ENCODE measurements at places on chromosomes 2 and 18.

DNA sequence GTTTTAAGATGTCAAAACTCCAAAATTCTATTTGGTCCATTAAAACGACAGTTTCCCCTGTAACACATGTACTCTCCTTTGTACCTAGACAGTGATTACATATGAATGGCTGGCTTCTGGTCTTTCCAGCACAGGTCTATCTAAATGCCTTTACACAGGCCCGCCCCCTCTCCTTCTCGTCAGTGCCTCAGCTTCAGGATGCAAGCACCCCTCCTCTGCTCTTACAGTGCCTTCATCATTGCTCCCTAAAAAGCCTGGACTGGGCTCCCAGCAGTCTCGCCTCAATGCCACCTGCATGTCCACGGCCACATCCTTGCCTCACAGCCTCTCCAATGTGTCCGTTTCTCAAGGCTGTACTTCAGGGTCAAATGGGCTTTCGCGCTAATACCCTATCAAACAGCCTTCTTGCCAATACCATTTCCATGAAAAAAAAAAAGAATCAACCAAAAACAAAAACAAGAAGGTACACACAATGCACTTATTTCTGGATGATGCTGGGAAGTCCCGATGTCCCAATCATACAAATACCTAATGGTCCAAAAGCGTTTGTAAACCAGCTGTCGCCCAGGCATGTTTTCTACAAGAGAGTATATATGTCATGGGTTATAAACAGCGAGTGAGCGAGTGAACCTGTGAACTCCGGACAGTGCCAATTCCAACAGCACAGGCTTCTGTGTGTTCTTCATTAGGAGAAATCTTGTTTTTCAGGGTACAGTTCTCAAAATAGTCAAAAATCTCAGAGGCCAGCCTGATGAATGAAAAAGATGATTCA lies 77.2 kb downstream of the EIPR1 start:
- DNase-seq: no peak

DNA sequence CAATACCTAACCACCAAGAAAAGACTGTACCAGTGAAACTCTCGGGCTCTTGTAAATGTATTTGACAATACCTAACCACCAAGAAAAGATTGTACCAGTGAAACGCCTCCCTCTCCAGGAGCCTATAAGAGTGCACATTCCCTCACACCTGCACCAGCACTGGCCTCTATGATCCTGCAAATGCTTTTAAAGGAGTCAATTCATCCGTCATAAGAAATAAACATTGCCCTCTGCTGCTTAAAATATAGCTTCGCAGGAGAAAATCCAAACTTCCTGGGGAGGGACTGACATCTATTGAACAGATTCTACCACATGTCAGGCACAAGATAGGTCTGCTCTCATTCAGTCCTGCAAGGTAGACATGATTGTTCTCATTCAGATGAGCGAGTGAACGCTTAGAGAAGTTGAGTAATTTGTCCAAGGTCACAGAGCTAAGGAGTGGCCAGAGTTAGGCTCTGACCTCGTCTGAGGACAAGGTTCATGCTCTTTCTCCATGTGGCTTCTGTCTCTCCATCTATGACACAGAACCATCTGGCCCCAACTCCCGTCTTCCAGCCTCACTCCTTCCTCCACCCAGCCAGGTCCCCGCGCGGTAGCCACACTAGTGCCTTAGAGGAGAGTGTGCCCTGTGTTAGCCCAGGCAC lies 38.7 kb downstream of the MCFD2 start:
- DNase-seq: no peak

- no peak for DNase-seq
Measured at GRCh38 chr18:28766027-28766426, 589.1 kb upstream of the CDH2 start.

DNA sequence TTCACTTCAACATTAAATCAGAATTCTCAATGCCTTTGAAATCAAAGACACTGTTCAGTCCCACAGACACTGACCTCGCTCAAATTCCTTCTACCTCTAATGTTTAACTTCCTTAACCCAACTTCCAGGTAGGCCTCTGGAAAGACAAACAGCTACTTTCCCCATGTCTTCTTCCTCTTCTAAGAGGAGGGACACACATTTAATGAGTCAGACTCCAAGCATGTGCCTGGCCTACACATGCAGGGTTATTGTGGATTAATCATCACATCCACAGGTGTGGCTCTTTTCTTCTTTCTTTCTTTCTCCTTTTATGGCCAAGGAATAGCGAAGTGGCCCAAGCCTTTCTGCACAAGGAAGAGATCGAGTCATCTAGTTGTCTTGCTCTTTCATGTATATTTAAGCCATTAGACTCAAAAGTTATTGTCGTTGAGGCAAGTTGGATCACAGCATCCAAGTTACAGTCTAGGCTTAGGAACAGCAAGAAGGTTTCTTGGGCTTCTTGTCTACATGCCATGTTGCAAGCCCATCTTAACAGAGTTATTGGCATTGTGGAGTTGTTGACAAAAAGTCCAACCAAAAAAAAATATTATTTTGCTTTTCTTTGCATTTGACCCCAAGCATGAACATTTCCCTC lies 387.8 kb downstream of the IRS1 start:
- DNase-seq: no peak

- DNase-seq: no peak
Measured at GRCh38 chr2:29323961-29324360, 208.7 kb downstream of the CLIP4 start.

GRCh38 chr2:70978341-70979179 lies at the start of gene ANKRD53:
Gene ANKRD53, plus strand, starts transcription at chr2:70978630. Its CDS starts 16 bp downstream, at chr2:70978646.
- DNase-seq: no peak

GRCh38 chr2:96665083-96665569 lies 22.6 kb downstream of the FER1L5 start:
- no peak for DNase-seq

DNA sequence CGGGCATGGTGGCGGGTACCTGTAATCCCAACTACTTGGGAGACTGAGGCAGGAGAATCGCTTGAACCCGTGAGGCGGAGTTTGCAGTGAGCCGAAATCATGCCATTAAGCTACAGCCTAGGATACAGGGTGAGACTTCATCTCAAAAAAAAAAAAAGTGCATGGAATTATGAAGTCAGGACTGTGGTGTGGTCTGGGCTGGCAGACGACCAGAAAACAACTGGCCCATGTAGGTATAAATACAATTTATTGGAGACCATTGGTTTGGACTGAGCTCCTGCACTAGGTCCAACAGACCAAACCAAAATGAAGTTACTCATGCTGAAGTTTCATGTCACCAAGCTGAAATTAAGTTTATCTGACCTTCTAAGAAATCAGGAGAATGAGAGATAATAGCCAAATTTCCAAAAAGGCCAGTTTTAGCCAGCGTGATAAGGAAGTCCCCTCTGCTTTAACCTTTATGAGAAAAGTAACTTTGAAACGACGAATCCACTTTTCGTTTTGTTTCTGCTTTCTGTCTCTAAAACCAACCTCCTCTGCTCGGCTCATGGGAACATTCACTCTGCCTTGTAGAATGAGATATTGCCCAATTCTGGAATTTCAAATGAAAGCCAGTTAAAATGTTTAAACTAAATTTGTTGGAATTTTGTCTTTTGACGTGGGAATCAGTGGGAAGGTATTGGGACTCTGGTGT lies 17.7 kb upstream of the RAB10 start:
- DNase-seq: no peak

- DNase-seq: no peak
Measured at GRCh38 chr18:11336241-11336640, 186.9 kb upstream of the PIEZO2 start.

DNA sequence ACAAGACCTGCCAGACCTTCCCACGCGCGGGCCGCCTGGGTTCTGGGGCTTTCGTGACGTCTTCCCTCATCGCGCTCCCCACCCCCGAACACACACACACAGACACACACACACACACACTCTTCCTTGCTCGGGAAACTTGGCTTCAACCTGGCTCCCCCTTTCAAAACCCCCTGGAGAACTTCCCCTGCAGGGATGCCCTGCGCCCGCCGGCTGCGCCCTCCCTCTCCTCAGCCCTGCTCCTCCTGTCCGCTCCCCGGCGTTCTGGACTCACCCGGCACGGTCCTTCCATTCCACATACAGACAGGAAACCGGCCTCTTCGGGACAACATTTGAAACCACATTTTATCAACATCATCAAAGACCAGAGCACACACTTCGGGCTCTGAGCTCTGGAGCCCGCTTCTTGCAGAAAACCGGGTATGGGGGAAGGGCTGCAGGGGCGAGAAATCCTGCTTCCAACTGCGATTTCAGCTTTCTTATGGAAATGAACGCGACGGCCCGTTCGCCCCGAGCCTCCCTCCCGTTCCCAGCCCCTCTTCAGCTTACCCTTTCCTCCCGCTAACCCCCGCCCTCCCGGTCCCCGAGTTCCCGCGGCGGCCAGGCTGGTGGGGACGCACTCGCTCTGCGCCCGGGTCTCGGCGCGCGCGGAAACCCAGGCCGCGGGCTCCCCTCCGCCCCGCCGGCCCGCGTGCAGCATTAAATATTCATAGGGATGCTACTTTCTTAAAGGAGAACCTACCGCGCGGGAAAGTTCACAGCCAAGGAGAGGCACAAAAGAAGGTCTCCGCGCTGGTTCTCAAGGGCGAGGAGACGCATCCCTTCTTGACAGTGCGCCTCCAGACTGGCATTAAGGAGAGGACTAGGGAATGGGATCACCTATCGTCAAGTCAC lies 18.3 kb downstream of the POU3F3 start:
- no peak for DNase-seq

DNA sequence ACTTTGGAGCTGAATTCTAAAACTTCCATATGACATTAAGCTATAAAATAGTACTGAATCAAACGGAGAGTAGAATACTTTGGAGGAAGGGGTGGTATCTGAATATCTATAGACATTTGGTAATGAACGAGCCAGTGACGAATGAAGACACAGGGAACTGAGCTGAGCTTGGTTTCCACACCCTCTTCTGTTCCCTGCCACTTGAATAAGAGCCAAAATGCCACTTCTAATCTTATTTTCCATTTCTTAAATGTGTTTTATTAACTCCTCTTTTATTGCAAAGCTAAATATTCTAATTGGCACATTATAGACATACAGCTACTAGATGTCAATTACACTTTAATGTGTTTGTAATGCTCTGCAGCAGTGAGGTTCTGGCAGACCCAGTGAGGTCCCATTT lies 76.1 kb downstream of the AFF3 start:
- no peak for DNase-seq

- DNase-seq: no peak
Measured at GRCh38 chr2:3242747-3243369, 134.8 kb downstream of the EIPR1 start.

- no peak for DNase-seq
Measured at GRCh38 chr2:188481474-188481873, 189.8 kb downstream of the GULP1 start.

GRCh38 chr18:54532962-54533361 lies 58.1 kb upstream of the DYNAP start:
- DNase-seq: no peak

- DNase-seq: no peak
Measured at GRCh38 chr18:2348003-2348402, 223.3 kb downstream of the METTL4 start.

- no peak for DNase-seq
Measured at GRCh38 chr18:62396381-62396780, 71.3 kb downstream of the TNFRSF11A start.

DNA sequence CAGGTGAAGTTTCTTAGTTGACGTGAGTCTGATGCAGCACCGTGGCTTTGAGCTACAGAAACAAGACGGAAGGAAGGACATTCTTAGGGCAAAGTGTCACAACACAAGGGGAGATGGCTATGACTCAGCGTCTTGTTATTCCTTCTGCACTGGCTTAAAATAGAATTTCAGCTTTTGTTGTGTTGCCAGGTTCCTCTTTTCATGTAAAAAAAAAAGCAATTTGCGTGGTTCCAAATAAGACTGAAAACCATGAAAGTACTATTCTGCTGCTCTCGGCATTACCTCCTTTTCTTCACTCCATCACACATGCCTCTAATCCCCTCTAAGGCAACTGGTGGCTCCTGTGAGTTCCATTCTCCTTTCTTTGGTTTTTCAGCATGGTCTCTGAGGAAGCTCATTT lies 150.1 kb downstream of the ANTXR1 start:
- DNase-seq: no peak

DNA sequence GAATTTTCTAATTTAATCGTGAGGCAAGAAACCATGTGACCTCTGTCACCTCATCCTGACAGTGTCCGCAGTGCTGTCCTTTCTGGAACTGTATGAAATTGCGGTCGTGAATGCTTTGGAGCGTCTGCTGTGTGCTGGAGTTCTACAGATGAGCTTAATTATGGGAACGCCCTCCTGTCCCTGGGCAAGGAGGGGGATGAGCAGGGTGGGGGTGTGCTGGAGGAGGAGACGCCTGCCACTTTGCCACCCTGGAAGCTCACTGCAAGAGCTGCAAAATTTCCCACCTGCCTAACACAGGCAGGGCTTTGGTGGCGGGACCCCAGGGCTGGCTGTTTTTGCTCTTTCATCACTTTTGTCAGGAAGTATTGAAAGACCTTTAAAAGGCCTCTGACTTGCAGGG lies 6.5 kb downstream of the LPIN1 start:
- DNase-seq: no peak

DNA sequence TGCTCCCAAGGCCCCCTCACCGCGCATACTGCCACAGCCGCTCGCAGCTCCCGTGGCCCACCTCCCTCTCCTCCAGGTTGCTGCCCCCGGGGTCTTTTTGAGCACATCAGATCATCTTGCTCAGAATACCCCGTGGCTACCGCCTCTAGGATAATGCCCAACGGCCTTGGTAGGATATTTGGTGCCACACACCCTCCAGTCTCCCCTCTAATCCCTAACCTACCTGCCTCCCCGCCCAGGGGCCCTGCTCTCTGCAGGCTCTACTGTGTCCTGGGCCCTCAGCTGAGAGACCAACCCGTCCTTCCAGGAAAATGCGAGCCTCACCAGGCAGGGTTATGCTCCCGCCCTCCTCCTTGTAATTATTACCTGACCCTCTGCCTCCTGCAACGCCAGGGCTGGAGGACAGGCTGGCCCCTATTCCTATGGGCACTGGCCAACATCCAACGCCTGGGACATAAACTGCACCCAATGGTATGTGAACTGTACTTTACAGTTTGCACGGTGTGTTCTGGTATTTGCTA lies 1.5 kb upstream of the MTCL1 start:
- no peak for DNase-seq

DNA sequence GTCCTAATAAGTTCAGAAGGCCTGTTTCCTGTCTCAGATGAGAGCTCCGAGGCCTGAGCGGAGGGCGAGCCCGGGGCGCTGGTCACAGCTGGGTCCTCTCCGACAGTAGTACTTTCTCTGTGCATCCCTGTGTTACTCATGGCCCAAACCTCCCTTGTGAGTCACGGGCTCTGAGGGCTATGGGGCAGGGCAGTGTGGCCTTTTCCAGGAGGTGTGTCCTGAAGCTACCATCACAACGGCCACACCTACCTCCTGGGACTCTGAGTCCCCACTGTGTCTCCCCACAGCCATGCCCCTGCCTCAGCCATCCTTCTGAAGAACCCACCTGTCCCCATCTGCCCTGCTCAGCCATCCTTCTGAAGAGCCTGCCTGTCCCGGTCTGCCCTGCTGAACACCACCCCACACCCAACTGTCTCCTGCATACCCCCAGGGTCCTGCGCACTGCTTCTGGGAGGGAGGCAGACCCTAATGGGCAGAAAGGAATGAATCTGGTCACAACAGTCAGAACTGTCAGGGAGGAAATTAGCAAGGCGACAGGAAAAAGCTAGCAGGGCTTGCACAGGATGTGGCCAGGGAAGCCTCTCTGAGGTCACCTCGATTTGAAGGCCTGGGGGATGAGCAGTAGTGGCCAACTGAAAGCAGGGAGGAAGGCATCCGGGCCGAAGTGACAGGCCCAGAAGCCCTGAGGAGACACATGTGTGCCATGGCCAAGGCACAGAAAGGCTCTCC lies 145.4 kb upstream of the RIOK3 start:
- no peak for DNase-seq

Data from stimulated activated CD8-positive, alpha-beta memory T cell treated with anti-CD3 and anti-CD28 coated beads, Interleukin-4, amount 100 ng/mL, for 1 hour (primary cell).